Fibroblast of the aortic adventitia (primary cell): ENCODE measurements at places on chromosomes 3 and 15.
A peak's percentile ranks its signal among the peaks of the same experiment; 100 is the strongest.

GRCh38 chr3:89697321-89697916, 590.0 kb downstream of the EPHA3 start:
- no peak for DNase-seq

DNA sequence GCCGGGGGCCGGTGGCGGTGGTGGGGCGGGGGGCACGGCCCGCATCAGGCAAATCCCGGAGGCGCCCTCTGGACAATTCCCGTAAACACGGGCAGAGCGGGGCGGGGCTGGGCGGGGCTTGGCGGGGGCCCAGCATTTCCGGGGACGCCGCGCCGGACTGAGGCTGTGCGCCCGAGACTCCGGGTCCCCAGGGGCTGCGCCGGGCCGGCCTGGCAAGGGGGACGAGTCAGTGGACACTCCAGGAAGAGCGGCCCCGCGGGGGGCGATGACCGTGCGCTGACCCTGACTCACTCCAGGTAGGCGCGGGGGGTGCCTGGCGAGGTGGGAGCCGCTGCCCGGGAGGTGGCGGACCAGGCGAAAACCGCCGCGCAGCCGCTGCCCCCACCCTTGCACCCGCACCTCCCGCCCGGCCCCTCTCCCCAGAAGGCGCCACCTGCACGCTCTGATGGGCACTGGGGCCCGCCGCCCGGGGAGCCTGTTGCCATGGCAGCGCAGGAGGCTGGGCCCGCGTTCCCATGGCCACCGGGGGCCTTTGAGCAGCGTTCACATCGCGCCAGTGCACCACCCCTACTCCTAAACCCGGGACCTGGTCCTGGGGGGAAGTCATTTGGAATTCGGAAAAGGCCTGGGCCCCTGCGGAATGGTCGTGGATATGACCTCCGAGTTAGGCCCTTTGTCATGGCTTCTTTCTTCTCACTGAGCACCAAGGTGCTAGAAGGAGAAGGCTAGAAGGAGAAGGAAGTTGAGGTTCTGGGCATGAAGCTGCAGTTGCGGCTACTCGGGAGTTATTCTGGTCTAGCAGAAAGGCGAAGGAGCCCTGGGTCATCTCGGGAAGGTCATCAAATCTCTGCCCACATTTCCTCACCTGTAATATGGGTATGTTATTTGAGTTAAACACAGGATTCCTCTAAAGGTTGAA, 16.1 kb upstream of the SEMA4B start:
- no peak for DNase-seq

DNA sequence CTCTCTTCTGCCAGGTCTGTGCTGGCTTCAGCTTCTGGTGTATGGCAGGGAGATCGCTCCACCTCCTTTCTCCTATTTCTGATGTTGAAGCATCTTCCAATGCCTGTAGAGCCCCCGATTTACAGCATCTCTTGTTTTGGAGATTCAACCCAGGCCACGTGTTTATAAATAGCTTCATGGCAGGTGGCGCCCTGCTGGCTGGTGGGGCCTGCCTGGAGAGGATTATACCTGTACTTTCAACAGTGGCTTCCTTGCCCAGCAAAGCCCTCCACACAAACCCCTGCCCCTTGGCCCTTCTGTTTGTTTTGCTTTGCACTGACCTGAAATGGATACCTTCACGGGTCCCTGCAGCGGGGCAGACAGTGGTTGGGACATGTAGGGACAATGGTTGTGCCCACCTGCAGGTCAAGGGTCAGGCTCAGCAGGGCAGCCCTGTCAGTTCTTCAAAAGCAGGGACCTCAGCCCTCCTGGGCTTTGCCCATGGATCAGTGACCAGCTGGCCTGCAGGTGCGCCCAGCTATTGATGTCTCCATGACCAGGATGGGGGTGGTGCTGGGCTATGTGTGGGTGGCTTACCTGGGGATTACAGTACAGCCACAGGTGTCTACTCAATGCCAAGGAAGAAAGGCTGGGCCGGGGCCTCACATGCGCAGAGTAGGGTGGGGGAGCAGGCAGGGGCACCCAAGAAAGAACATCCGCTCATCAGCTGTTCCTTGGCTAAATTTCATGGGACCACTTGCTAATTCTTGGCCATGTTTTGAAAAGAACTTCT, 112.7 kb upstream of the PRR23C start:
- no peak for DNase-seq

GRCh38 chr3:132837615-132838014, 115.4 kb upstream of the NPHP3 start:
- DNase-seq: no peak

DNA sequence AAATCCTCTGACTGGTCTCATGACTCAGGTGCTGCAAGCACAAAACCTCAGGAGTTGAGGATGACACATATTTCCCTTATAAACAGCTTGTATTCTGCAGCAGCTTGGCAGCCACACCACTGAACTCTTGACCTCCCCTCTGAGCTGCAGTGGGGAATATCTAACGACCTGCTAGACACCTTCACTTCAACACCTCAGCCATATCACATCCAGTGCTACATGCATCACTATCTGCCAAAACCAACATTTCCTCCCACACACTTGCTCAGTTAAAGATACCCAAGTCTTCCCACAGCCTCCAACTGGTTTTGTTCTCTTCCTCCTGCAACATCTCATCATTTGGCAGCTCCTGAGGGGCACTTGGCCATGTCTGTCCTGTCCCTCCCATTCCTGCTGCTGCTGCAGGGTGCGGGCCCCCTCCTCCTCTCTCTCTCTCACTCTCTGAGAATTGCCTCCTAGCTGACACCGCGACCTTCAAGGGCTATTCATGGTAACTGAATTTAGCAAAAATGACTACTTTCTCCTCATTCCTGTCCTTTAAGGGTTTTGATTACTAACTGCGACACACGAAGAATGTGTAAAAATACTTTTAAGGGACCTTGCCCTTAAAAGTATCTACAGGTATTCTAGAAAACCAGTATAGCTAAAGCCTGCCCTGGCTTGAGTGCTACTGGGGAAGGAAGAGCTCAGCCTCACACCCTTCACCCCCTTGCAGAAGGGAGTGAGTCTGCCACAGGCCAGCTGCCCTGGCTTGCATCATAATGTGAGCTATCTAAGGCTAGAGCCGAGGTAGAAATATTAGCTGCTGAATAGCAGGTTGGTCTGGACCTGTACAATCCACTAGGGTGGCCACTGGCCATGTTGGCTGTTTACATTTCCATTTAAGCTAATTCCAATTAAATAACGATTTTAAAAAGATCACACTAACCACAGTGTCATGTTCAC, 5.0 kb upstream of the CCR9 start:
- DNase-seq: peak; percentile 14

- no peak for DNase-seq
Observed at GRCh38 chr3:195241592-195242355, 29.2 kb downstream of the XXYLT1 start.

GRCh38 chr3:196097373-196098154, 15.7 kb upstream of the TFRC start:
- DNase-seq: no peak
